ENCODE measurements at places on chromosomes 6 and 20. TPM values are rescaled to one million over a fixed set of nuclear protein-coding genes. Genes with fewer than 3 reads are reported as not detected.
A peak's percentile ranks its signal among the peaks of the same experiment; 100 is the strongest.

Gene ALDH8A1
- total RNA-seq, result 0.33 TPM

GRCh38 chr20:362271-363254 lies 15.7 kb downstream of the NRSN2 start:
- H3K36me3 ChIP-seq, result no peaks in the 10 kb centered on the region
- peak; percentile 96 for DNase-seq
- no peak overlapping the region for H3K27ac ChIP-seq
- no peak overlapping the region for H3K4me3 ChIP-seq

GRCh38 chr20:63042448-63043071 lies 35.8 kb upstream of the BHLHE23 start:
- DNase-seq, result no peak
- H3K36me3 ChIP-seq, result no peaks in the 10 kb centered on the region
- H3K4me1 ChIP-seq, result no peaks in the 10 kb centered on the region
- no peaks in the 10 kb centered on the region for H3K27me3 ChIP-seq

Gene FITM2
- 14.1 TPM for total RNA-seq

GRCh38 chr20:47778398-47779354 lies 6.6 kb downstream of the SULF2 start:
- peaks cover 27% of the 10 kb centered on the region for H3K4me1 ChIP-seq
- H3K27me3 ChIP-seq, result no peaks in the 10 kb centered on the region
- no peak for DNase-seq

Gene MRPS26
- 71.6 TPM for total RNA-seq

- no peaks in the 10 kb centered on the region for H3K27me3 ChIP-seq
- no peak overlapping the region for H3K27ac ChIP-seq
- H3K36me3 ChIP-seq, result no peaks in the 10 kb centered on the region
- no peak for DNase-seq
These were observed 183.4 kb downstream of the ADGRG6 start for GRCh38 chr6:142485256-142485655.

Gene IPCEF1
- 34.4 TPM for total RNA-seq

- H3K4me3 ChIP-seq, result no peak overlapping the region
- DNase-seq, result peak; percentile 50
- peaks cover 8% of the 10 kb centered on the region for H3K4me1 ChIP-seq
- no peaks in the 10 kb centered on the region for H3K36me3 ChIP-seq
These were observed 173.4 kb downstream of the PLCB1 start for GRCh38 chr20:8305449-8305978.

DNA sequence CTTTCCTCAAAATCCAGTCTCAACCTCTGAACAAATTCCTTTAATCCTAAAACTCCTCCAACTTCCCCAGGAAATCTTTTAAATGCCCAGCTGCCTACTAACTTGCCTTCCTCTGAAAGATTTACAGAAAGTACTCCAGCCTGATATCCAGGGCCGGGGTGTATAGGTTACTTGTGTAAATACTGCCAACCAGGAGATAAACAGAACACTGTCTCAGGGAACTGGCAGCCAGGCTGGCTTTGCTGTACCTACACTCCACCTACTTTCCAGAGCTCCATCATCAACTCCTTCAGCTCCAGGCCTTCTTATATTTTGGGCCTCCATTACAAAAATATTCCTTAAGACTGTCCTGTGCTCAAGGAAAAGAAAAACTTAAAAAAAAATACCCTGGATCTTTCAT lies 85.9 kb downstream of the CEP162 start:
- no peak overlapping the region for H3K4me3 ChIP-seq
- H3K27ac ChIP-seq, result no peak overlapping the region
- H3K27me3 ChIP-seq, result no peaks in the 10 kb centered on the region
- no peaks in the 10 kb centered on the region for H3K4me1 ChIP-seq
- DNase-seq, result no peak
- no peaks in the 10 kb centered on the region for H3K36me3 ChIP-seq

GRCh38 chr20:6562111-6562510 lies 205.4 kb upstream of the BMP2 start:
- H3K36me3 ChIP-seq, result no peaks in the 10 kb centered on the region
- no peaks in the 10 kb centered on the region for H3K27me3 ChIP-seq
- H3K4me1 ChIP-seq, result no peaks in the 10 kb centered on the region
- no peak overlapping the region for H3K27ac ChIP-seq
- H3K4me3 ChIP-seq, result no peak overlapping the region

Gene BCAS1
- not detected for total RNA-seq

DNA sequence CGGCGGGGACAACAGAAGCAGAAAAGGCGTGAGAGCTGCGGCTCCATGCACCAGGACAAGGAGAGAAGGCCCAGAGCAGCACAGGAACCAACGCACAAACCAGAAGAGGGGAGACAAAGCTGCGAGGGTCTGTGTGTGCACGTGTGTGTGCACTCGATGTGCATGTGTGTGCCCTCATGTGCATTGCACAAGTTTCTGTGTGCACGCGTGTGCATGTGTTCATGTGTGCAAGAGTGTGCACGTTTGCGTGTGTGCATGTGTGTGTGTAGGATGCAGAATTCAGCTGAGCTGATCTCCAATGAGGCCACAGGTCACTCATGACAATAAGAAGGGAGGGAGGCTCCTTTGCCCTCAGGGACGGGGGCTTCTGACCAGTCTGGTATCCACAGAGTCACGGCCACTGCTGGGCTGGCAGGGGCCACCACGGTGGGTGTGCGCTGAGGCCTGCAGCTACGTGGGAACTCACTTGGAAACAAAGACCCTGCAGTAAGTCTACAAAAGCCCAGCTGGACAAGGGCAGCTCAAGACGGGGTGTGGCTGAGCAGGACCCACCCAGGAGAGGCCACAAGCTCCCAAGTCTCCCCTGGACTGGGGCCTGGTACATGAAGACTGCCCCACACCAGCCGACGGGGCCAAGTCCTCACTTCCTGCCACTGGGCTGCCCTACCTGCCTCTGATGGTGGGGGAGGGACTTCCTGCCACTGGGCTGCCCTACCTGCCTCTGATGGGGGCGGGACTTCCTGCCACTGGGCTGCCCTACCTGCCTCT lies 48.1 kb upstream of the CHRNA4 start:
- H3K4me3 ChIP-seq, result no peak overlapping the region
- H3K36me3 ChIP-seq, result no peaks in the 10 kb centered on the region
- no peaks in the 10 kb centered on the region for H3K27me3 ChIP-seq
- H3K27ac ChIP-seq, result no peak overlapping the region
- DNase-seq, result peak; percentile 8

Gene MYLK4
- 1.8 TPM for total RNA-seq

DNA sequence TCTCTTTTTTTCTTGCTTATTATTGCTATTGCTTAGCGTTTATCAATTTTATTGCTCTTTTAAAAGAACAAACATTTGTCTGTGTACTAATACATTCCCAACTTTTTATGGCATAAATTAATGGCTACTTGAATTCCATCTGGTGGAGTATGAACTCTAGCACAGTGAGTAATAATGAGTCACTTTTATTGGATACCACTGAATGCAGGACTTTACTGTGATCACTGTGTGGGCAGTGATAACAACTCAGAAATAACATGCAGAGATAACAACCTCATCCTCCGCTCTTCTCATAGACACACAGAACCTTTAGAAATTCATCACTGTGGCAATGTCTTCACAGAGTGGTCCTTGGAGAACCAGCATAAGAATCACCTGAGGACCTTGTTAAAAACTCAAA lies 174.9 kb upstream of the PRND start:
- no peak for DNase-seq
- no peaks in the 10 kb centered on the region for H3K27me3 ChIP-seq
- H3K4me1 ChIP-seq, result no peaks in the 10 kb centered on the region
- no peak overlapping the region for H3K27ac ChIP-seq

Gene TXLNB
- 0.45 TPM for total RNA-seq

- no peak overlapping the region for H3K4me3 ChIP-seq
- H3K27ac ChIP-seq, result no peak overlapping the region
- peaks cover 2% of the 10 kb centered on the region for H3K36me3 ChIP-seq
- DNase-seq, result no peak
- no peaks in the 10 kb centered on the region for H3K27me3 ChIP-seq
These were observed 20.7 kb downstream of the FUCA2 start for GRCh38 chr6:143490775-143491174.

DNA sequence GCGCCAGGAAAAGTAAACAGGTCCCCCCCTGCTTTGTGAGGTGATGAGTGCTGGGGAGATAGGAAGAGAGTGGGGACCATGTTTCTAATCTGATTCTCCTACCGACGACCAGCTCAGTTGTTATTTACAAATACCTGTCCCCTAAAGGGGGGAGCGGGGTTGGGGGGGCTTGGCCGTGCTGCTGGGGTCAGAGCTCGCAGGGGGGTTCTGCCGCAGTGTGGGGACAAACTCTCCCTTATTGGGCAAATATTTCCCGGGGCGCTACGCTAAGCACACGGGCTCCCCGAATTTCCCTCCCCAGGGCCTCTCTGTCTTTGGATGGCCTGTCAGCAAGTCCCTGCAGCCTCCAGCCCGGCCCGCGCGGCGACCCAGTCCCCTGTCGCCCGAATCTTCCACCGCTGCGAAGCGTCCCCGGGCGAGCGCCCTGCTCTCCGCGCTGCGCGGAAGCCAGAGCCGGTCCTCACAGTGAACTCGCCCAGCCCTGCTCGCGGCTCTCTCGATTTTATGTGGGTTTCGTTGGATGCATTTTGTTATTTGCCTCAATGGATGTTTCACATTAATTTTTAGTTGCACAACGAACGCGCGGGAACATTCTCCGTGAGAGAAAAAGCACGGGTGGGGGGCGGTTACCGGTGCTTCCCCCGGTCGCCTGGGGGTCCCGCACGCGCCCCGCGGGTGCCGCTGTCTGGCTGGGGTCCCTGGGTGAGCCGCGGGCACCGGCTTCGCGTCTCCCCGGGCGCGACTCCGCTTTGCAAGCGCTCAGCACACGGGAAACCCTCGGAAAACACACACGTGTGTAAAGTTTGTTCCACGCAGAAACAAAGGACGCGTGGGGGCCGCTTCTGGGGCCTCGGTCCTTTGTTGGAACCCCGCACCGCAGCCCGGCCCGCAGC lies 1.5 kb upstream of the STX16 start:
- DNase-seq, result peak; percentile 23
- H3K36me3 ChIP-seq, result no peaks in the 10 kb centered on the region
- H3K4me1 ChIP-seq, result peaks cover 26% of the 10 kb centered on the region
- H3K27me3 ChIP-seq, result no peaks in the 10 kb centered on the region
- peak overlapping the region; percentile 68 for H3K4me3 ChIP-seq

GRCh38 chr6:52546192-52546591 lies 30.7 kb downstream of the TRAM2 start:
- DNase-seq, result no peak
- peaks cover 33% of the 10 kb centered on the region for H3K4me1 ChIP-seq
- H3K27me3 ChIP-seq, result no peaks in the 10 kb centered on the region

DNA sequence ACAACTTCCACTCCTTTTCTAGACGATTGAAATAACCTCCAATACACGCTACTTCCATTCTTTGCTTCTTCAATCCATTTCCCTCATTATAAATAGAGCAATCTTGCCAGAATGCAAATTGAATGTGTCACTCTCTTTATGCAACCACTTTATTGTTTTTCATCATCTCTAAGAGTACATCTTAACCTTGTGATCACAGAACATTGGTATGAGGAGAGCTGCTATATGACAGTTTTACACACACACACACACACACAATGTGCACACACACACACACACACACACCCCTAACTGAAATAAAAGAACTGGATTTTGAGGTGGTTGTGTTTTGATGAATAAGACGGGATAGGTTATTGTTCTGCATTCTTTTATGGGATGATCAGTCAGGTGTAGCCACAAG lies 187.0 kb downstream of the HDGFL1 start:
- no peak for DNase-seq
- H3K4me3 ChIP-seq, result no peak overlapping the region
- H3K36me3 ChIP-seq, result no peaks in the 10 kb centered on the region

DNA sequence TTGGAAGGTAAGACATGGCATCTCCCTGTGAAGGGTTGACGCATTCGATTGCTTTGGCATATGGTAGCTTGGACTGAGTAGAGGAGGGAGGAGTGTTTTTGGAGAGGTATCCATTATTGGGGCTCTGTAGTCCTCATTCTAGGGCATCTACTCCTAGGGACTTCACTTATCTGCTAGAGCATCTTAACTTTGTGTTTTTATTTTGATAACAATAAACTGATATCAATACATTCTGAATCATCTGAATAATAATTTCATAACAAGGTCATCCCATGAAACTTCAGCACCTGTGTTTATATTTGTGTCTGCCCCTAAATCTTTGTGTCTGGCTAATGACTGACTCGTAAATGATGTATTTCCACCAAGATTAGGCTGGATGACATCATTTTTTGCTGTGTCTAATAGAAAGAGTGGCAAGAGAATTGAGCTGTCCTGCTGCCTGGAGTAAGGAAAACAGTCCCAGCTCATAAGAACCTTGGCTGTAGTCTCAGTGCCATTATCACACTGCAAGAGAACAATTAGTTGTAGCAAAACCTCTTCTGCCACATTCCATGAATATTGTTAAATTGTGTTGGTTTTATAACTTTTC lies 288.5 kb downstream of the PRL start:
- no peak overlapping the region for H3K4me3 ChIP-seq
- no peaks in the 10 kb centered on the region for H3K27me3 ChIP-seq
- H3K4me1 ChIP-seq, result no peaks in the 10 kb centered on the region
- DNase-seq, result no peak
- no peak overlapping the region for H3K27ac ChIP-seq

- DNase-seq, result no peak
- no peaks in the 10 kb centered on the region for H3K4me1 ChIP-seq
- no peaks in the 10 kb centered on the region for H3K27me3 ChIP-seq
- H3K36me3 ChIP-seq, result peaks cover 21% of the 10 kb centered on the region
- no peak overlapping the region for H3K4me3 ChIP-seq
- no peak overlapping the region for H3K27ac ChIP-seq
These were observed 98.9 kb downstream of the IRF4 start for GRCh38 chr6:490251-491037.

Gene DEFB124
- not detected for total RNA-seq

DNA sequence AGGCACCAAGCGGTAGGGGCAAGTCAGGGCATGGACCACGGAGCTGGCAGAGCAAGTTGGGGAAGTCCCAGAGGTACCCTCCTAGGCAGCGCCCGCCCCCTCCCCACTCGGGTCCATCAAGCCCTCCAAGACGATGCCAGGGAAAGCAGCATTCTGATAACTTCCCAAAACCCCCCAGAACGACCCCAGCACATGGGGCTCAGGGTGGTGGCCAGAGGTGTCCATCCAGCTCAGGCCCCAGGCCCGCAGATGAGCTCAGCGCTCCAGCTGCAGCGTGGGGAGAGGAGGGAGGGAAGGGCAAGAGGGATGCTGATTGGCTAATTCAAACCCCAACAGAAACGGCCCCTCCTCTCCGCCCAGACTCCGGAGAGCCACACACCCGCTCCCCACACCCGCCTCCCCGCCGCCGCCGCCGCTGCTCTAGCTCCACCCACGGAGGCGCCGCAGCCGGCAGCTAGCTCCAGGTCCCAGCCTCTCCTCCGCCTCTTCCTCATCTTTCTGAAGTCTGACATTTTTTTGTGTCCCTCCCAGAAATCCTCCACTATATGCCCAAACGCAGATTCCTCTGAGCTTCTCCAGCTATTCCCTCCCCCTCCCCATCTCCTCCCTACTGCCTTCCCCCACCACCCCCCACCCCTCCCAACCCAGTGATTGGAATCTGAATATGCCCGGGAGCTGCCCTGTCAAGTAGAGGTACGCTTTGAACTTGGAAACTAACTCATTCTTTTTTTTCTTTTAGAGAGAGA lies 40.3 kb upstream of the TLDC2 start:
- peaks cover 12% of the 10 kb centered on the region for H3K36me3 ChIP-seq
- no peaks in the 10 kb centered on the region for H3K27me3 ChIP-seq
- DNase-seq, result peak; percentile 93
- peaks cover 43% of the 10 kb centered on the region for H3K4me1 ChIP-seq
- peak overlapping the region; percentile 39 for H3K27ac ChIP-seq

GRCh38 chr6:157989541-157990289 lies 8.1 kb downstream of the SYNJ2 start:
- no peak overlapping the region for H3K4me3 ChIP-seq
- no peaks in the 10 kb centered on the region for H3K27me3 ChIP-seq
- peak; percentile 98 for DNase-seq
- H3K27ac ChIP-seq, result peak overlapping the region; percentile 44
- H3K36me3 ChIP-seq, result no peaks in the 10 kb centered on the region

Gene SLC12A5
- not detected for total RNA-seq

- DNase-seq, result no peak
- no peak overlapping the region for H3K4me3 ChIP-seq
- no peaks in the 10 kb centered on the region for H3K36me3 ChIP-seq
- no peaks in the 10 kb centered on the region for H3K27me3 ChIP-seq
These were observed 14.5 kb downstream of the CDK19 start for GRCh38 chr6:110800839-110801196.

Measured in thyroid gland (tissue), 4 donors.